Islet precursor cell (in vitro differentiated cells): ENCODE measurements at places on chromosomes 7 and 10.

DNA sequence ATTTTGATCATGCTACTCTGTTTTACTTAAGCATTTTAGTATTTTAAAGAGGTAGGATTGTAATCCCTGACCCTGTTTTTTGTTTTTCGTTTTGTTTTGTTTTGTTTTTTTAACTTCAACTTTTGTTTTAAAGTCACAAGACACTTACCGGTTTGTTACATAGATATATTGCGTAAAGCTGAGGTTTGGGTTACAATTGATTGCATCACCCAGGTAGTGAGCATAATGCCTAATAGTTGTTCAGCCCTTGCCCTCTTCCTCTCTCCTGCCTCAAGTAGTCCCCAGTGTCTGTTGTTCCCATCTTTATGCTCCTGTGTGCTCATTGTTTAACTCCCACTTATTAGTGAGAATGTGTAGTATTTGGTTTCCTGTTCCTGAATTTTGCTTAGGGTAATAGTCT, 93.1 kb upstream of the TEX47 start:
- no peak for DNase-seq

GRCh38 chr10:71458387-71458786, 61.7 kb downstream of the CDH23 start:
- DNase-seq: no peak

- DNase-seq: no peak
Observed at GRCh38 chr10:78657862-78658165, 411.0 kb upstream of the ZMIZ1 start.

- DNase-seq: no peak
Observed at GRCh38 chr10:93081318-93081717, 7.6 kb downstream of the CYP26A1 start.

- DNase-seq: no peak
Observed at GRCh38 chr10:77921395-77921794, 5.2 kb downstream of the DLG5 start.

DNA sequence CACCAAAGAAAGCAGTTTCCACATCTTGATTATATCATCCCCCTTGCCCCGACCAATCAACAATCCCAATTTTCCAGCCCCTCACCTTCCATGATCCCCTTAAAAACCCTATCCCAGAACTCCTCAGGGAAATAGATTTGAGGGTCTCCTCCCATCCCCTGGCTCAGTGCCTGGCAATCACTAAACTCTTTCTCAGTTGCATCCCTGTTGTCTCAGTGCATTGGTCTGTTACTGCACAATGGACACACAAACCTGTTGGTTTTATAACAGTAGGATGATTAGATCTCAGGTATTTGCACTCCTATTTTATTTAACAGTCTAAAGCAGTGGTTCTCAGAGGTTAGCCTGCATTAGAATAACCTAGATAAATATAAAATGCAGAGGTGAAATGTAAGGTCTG, 45.2 kb upstream of the RELN start:
- DNase-seq: no peak

GRCh38 chr7:25964483-25964991, 187.5 kb upstream of the NFE2L3 start:
- no peak for DNase-seq

DNA sequence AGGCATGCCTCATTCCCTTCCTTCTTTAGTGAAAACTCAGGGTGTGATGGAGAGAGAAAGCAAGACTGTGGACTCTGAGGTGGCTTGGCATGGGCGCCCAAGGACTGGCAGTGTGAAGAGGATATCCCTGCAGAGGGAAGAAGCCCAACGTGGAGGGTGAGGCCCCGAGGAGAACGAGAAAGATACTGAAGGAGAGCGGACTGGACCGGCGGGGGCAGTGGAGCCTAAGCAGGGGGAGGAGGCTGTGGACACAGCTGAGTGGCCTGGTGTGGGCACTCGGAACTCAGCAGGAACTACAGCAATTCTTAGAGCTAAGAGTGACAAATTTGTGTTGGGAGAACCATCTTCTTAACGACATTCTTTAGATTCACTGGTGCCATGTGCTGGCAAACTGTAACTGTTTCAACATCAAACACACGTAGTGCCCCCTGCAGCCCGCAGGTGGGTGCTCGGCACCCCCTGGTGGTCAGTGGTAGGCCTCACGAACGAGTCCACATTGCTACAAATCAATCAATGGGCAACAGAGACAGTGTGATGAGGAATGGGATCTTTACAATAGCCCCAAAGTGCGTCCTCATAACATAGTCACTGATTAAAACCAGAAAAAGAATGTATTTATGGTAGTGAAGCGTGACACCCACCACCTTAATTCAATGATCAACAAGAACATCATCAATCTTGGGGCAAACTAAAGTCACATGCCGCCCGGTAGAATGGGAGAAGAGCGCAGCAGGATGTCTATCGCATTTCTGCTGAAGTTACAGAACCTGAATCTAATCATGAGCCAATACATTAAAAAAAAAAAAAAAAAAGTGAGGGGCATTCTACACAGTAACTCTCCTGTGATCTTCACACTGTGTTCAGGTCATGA, 2.0 kb upstream of the SFTPA1 start:
- DNase-seq: peak; percentile 77

DNA sequence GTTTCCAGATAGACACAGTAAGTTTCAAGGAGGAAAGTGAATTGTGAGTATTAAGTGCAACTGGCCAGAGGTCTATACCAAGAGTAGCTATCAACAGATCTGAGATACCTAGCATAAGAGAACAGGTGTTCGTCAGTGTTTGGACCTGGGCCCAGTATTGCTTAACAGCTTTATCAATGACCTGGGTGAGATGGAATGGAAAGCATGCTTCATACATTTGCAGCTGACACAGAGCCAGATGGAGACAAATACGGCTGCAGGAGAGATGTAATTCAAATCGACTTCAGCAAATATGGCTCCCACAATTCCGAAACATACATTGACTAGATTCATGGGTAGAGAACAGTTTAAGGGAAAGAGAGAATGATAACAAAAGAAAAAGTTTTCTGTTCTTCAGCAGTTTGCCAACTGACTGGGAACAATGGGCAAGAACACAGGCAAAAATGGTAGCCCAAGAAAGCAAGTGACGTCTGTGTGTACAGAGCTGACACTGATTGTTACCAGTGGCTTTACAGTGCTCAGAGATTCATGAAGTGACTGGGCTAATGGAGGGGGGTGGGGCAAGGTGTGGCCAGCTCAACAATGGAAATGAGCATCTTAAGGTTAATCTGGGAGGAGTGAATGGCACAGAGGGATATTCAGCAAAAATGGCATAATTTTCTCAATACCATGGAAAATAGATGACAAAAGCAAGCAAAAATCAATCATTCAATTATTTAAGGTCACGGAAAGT, 28.0 kb upstream of the COBL start:
- no peak for DNase-seq

DNA sequence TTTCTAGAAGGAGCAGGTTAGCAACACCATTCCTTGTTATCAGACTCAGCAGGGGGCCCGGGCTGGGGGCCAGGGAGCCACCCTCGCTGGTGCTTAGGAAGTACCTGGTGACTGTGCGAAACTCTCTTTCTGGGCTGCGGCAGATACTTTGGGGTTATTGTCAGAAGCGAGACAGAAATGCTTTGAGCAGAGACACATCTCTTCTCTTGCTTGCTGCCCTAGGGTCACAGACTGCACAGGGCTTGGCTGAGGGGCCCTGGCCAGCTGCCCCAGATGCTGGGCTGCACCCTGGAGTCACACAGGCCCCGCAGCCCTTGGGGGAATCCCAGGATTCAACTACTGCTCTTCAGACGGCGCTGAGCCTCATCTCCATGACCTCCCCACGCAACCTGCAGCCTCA, 91.9 kb downstream of the WDFY4 start:
- no peak for DNase-seq

DNA sequence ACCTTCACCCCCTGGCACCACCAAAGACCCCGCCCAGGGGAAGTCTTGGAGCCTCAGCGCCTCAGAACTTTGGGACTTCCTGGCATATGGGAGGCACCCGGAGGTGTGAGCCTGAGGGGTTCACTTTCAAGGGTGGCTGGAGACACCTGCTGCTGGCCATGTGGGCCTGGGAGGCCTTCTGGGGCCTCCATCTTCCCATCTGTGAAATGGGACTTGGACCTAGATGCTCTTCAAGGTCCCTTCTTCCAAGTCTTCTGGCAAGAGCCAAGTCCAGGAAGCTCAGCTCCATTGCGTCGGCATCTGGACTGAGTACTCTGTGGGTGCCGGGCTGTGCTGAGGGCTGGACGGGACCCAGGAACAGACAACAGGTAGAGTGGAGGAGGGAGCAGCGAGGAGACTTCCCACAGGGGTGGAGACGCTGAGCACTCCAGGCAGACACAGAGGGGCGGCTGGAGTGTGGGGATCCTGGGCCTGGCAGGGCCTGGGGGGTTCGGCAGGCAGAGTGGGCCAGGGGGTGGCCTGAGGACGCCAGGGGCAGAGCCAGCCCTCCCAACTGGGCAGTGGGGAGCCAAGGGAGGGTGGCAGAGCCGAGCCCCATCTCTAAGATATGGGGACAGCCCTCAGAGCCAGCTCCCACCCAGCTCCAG, 9.3 kb upstream of the LFNG start:
- no peak for DNase-seq

- DNase-seq: no peak
Observed at GRCh38 chr10:68752711-68753350, 31.8 kb downstream of the CCAR1 start.

DNA sequence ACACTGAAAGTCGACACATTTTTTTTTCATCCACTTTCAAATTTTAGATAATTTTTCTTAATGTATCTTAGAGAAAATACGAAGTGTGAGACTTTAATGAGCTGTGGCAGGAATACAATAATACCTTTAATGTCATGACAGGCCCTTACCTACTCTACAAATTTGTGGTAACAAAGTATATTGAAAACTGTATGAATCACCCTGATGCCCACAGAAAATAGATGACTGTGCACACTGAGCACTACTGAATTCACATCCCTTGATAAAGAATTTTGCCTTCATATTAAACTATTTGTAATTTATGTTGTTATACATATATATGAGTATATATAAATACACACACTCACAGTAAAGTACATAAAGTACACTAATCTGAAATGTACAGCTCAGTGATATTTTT, 51.7 kb downstream of the AKR1D1 start:
- no peak for DNase-seq

DNA sequence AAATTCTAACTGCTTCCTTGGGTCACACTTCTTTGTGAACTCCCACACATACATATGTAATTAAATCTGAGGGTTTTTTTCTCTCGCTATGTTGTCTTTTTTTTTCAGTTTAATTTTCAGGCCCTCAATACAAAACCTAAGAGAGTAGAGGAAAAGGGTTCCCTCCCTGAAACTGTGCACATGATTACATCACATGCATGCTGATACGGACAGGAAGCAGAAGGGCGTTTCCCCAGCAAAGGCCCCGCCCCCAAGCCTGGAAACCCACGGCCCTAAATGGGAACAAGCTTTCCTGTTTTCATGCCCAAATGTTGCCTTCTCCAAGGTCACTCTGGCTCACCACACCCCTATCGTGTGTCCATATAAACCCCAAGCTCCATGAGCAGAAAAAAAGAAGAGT, 115.4 kb downstream of the TEX36 start:
- peak; percentile 31 for DNase-seq

DNA sequence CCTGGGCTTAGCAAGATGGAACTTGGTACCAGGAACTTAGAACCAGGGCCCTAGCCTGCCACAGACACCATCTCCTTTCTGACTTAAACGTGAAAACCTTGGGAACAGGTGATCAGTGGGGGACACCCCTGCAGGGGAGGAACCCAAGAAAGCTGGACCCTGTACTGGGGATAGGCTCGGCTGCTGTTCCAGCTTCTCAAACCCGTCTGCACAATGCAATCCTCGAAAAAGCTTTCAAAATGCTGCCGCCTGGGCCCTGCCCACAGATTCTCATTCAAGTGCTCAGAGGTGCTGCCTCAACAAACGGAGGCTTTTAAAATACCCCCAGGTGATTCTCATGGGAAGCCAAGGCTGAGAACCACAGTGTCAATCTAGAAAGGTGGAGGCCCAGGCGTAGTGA, 169.7 kb downstream of the ARHGAP21 start:
- no peak for DNase-seq

- DNase-seq: no peak
Observed at GRCh38 chr10:102435133-102435497, 2.7 kb upstream of the CUEDC2 start.

GRCh38 chr10:98088186-98088971, 46.1 kb upstream of the R3HCC1L start:
- no peak for DNase-seq

GRCh38 chr7:158865462-158865922, 9.1 kb downstream of the DYNC2I1 start:
- no peak for DNase-seq

GRCh38 chr10:110392868-110393740, 88.4 kb upstream of the SMNDC1 start:
- no peak for DNase-seq
